ENCODE measurements at places on chromosomes 7 and 10.
A peak's percentile ranks its signal among the peaks of the same experiment; 100 is the strongest.

DNA sequence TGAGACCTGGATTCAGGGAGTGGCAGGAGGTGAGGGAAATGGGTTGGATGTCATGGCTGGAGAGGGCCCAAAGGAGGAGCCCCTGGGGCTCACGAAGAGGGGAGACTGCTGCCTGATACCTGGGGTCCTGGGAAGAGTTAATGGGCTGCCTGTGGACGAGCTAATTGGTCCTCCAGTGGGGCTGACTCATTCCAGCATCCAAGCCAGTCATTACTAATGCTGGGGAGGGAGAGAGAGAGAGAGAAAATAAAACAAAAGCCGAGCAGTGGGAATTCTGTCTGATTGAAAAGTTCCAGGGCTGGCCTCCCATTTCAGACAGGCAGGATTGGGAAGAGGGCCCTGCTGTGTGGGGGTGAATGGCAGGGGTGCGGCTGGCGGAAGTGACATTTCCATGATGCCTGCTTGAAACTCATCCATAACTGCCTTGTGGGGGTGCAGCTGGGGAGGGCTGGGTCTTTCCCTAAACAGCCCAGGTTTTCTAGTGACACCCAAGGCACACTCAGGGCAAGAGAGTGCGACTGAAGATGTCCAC is 297.8 kb downstream of the RPS24 start:
- peak; percentile 38 for DNase-seq

GRCh38 chr10:43407148-43407575 is 1.8 kb downstream of the HNRNPF start:
- DNase-seq: no peak

GRCh38 chr10:75335191-75335590 is 66.4 kb downstream of the ZNF503 start:
- no peak for DNase-seq

DNA sequence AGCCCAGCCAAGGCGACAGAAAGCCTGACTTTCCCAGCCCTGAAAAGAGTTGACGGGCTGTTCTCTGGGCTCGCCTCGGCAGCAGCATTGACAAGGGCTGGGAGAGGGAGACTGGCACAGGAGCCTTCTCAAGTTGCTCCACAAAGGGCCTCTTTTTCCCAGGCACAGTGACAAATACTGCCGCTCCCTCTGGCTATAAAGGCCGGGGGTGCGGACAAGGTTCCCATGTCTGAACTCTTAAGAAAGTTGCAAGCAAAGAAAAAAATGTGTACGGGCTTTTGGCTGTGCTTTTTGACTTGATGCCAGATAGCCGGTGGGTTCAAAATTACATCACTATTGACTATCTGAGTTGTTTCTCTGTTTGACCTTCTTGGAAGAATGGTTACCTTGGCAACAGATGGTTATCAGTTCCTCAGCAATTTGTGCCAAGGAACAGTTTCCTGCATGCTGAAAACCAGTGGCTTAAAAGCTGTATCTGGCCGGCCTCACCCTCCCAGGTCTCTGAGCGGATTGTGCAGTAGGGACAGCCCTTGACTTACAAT is 115.9 kb upstream of the EEPD1 start:
- DNase-seq: peak; percentile 74

DNA sequence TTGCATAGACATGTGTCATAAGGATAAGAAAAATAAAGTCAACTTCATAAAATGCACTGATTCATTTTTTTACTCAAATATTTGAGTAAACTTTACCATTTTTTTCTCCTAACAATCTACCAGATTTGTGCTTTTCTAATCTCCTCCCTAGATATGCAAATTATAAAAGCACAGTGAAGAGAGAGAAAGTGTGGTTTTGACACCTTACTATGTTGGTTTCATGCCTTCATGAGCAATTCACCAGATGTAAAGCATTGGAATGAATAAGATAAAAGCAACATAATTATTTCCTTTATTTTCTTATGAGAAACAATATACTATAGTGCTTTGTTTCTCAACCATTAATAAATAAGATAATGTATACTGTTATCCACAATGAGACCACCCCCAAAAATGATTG is 432.5 kb upstream of the PCDH15 start:
- no peak for DNase-seq

GRCh38 chr10:49613165-49613881 is 514 bp upstream of the CHAT start:
- DNase-seq: no peak

- DNase-seq: no peak
Observed at GRCh38 chr10:33139181-33139646, 181.2 kb upstream of the ITGB1 start.

DNA sequence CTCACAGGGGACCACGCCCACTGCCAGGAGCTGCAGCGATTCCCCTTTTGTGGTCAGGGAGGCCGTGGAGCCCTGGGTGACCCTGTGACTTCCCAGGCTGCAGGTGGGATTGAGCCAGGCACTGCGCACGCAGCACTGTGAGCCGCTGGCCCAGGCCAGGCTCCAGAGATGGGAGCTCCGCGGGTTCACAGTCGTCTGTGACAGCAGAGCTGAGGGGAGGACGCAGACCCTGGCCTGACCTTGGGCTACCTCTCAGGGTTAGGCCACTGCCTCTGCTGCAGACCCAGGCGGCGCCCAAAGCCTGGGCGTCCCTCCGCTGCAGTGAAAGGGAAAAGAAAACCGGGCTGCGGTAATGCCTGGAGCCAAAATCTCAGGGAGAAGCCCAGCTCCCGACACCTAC is 107.5 kb upstream of the GPR26 start:
- DNase-seq: no peak

- no peak for DNase-seq
Observed at GRCh38 chr7:132828502-132828901, 252.2 kb upstream of the PLXNA4 start.

- DNase-seq: peak; percentile 11
Observed at GRCh38 chr7:34453150-34453549, 204.9 kb upstream of the NPSR1 start.

DNA sequence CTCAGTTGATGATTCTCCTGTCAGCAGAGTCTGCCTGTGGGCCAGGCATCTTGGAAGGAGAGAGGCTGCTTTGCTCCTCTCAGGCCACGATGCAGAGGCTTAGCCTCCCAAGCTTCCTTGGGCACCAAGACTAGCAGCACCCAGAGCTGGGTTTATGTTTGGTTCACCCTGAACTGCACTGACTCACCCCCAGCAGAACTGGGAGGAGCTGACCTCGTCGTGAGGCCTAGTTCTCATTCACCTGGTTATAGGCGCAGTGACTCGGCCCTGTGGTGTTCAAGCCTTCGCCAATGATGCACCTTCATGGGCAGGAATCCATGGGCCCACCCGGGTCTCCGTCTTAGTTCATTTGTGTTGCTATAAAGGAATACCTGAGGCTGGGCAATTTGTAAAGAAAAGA is 122.0 kb upstream of the ZNF438 start:
- DNase-seq: no peak

DNA sequence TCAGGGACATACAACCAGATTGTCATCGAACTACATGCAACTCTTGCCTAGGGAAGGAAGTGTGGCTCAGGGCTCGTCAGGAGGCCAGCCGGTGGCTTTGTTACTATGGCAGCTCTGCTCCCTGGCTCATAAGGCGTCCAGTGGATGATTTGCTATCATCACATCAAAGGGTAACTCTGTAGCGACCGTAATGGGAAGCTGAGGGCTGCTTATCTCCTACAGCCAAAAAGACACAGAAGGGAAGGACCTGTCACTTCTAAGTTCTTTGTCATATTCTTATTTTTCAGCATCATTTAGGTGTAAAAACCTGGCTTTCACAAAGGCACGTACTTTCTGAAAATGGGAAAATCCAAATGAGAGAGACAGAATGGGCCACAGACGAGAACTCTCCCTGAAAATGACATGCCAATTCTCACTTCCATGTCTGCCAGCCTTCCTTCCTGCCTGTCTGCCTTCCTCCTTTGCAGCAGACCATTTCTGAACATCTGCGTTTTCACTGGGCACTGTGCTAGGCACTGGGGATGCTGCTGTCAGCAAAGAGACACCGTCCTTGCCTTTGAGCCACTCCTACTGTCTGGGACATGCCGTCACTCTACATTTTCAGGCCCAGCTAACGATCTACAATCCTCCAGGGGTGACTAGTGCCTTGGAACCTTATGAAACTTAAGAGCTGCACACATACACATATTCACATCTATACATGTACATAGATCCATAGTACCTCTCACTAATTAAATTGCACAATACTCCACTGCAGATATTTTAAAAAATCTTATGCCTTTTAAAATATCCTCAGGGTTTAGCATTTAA is 26.9 kb downstream of the ENKUR start:
- DNase-seq: no peak

DNA sequence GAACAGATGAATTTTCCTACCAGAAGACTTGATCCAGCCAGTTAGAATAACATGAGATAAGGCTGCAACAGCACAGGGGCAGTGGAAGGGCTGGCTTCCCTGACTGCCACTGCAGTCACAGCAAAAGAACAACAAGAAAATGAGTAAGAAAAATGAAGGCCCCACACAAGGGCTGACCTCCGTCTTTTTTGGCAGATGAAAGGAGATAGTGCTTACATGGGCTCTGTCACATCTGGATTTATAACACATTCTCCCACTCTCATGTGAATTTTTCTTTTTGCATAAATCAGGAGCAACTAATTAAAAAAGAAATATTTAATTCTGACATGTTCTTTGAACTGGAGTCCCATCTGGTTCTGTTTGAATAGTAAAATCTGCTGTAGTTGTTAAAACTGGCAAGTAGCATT is 99.6 kb downstream of the NRP1 start:
- DNase-seq: no peak

DNA sequence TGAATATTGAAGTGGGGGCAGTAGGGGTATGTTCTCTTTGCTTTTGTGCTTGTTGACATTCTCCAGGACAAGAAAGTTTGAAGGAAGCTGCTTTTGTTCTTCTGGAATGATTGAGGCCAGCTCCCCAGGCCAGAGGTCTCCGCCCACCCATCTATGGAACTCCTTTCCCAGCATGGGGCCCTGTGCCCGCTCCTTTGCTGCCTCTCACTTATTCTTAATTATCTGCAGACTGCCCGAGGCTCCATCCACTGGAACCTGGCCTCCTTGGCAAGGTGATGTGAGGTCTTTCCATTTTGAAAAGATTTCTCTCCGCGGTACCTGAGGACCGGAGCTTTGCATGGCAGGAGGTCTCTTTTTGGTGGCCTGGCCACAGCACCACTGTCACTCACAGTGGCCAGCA is 39.3 kb upstream of the MKI67 start:
- no peak for DNase-seq

DNA sequence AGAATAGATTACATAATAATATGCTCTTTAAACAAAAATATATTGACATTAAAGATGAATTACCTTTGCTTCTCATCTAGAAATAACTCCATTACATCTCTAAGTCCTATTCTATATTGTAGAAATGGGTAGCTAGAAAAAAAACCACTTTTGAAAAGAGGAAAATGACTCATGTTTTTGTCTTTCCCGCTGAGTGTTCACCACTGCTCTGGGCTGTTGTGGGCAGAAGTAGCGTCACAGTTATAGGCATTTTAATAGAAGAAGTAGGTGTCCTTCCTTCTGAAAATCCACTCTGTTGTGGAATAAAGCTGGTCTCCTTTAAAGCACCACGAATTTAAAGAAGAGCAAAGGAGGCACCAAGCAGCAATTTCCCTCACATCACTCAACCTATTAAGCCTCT is 117.6 kb upstream of the NFE2L3 start:
- no peak for DNase-seq

DNA sequence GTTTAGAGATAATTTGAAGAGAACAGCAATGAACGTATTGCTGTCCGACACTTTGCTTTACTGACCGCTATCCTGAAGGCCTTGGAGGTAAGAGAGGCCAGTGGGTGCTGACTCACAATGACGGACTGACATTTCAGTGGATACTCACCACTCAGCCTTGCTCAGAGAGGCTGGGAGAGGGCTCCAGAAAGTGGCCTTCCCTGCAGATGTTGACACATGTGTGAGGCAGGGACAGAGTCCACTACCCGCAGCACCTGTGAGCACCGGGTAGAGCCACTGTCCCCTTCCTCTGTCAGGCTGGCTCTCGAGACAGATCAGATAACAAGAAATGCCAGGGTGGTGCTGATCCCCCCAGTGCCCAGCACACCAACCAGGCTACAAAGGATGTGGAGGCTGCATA is 75.0 kb downstream of the GPR26 start:
- DNase-seq: no peak

GRCh38 chr7:142381727-142382390 is 124.0 kb upstream of the PRSS58 start:
- DNase-seq: no peak

GRCh38 chr10:14358886-14359573 is 28.3 kb upstream of the FRMD4A start:
- no peak for DNase-seq

- no peak for DNase-seq
Observed at GRCh38 chr10:101630633-101630920, 42.5 kb downstream of the DPCD start.

- no peak for DNase-seq
Observed at GRCh38 chr7:117110480-117111315, 157.4 kb downstream of the ST7 start.

GRCh38 chr10:86376852-86377796 is 10.5 kb upstream of the GRID1 start:
- no peak for DNase-seq

DNA sequence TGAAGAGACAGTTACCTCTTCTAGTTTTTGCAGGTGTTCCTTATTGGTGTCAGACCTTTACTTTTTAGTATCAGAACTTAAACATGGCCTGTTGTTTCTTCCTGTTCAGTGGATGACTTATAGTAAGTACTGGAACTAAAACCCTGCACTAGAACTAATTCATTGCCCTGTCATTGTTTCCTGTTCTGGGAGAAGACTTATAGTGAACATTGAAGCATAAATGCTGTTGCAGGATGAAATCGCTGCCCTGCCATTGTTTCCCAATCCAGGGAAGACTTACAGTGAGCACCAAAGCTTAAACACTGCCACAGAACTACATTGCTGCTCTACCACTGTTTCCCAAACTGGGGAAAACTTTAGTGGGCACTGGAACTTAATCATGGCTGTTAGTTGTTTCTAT is 13.1 kb downstream of the IPMK start:
- DNase-seq: no peak

DNA sequence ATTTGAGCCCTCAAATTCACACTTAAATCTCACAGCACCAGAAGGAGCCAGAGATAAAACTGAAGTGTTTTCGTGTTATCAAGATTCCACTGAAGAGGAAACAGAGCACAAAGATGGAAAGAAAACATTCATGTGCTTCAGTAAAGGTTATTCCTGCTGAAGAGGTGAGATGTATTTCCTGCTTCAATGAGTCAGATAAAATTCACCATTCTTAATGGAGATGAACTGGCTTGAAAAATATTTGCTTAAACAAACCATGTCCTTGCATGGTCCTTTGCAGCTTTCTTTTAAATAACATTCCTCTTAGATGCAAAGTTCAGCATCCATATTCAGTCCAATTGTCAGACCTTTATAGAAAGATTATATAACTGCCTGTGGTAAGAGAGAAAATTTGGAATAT is 294.2 kb downstream of the IPMK start:
- no peak for DNase-seq

GRCh38 chr7:129803546-129804081 is 149.1 kb downstream of the UBE2H start:
- DNase-seq: no peak

- no peak for DNase-seq
Observed at GRCh38 chr10:23342213-23342884, 2.2 kb downstream of the C10orf67 start.

Data from GM04503 (cell line).